ENCODE measurements at places on chromosomes 2 and 18. TPM values are rescaled to one million over a fixed set of nuclear protein-coding genes. Genes with fewer than 3 reads are reported as not detected.

DNA sequence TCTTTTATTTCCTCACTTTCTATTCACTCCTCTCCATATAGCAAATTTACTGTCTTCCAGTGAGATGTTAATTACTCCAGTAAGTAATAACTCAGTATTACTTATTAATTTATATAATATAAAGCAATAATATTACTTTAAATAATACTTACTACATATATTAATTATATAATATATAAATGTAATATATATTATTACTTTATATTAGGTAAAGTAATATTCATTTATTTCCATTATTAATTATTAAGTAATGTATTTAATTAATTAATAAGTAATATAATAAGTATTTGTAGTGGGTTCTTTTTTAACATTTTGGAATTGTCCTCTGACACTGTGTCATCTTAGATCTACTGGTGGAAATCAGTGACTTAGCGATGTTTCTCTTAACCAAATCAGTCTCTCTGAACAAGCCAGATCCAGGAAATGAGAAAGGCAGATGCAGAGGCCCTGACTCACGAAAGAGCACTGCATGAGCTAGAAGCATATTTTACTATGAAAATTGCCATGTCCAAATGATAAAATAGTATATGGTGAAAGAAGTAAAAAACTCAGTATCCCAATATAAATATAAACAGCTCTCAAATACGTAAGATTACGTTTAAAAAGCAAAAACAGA is 115.9 kb downstream of the DSEL start:
- DNase-seq, result no peak

GRCh38 chr2:213806125-213806726 is 522.0 kb downstream of the SPAG16 start:
- DNase-seq, result no peak

DNA sequence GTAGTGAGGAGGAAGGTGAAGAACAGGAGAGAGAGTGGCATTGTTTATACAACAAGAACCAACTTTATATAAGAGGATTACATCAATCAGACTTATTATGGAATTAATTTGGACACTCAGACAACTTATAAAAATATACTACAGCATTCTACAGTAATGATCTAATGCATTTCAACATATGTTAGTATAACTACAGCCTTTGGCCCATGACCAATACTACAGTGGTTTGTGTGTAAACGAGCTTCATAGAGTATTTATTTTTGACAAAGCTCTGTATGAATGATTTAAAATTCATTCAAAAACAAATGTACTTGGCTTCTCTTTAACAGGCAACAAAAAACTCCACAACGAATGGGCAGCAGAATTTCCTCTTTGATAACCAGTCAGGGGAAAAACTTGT is 72.8 kb downstream of the ZNF521 start:
- DNase-seq, result no peak

- DNase-seq, result no peak
These were observed 18.9 kb upstream of the OTOS start for GRCh38 chr2:240159251-240159839.

DNA sequence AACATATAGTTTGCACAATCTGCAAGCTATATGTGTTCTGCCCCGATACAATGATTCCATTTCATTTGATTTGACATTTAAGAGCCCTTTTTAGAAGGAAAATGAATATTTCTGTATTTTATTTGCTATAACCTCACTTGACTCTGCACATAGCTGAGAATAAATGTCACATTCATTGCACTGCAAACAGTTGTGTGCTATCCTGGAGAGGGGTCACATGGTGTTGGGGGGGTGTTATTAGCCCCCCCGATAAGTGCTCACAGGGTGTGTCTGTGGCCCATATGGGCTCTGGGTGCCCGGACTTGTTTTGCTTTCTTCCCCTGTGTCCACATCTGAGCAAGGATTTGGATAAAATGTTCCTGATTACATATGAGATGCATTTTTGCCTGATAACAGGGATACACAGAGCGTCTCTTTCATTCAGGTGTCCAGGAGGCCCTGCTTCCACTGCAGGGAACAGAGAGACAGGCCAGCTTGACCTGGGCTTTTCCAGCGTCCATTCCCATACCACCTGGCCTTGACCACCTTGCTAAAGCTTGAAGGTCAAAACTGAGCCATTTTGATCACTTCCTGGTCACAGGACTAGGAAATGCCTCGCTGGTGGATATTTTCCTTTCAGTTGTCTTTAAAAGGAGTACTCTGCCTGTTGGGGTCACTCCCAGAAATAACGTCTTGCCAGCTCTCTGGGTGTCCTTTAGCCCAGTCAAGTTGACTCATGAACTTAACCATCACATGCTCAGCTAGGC is 38.4 kb upstream of the ID2 start:
- DNase-seq, result no peak

- no peak for DNase-seq
These were observed 23.2 kb upstream of the IMP4 start for GRCh38 chr2:130319536-130319935.

DNA sequence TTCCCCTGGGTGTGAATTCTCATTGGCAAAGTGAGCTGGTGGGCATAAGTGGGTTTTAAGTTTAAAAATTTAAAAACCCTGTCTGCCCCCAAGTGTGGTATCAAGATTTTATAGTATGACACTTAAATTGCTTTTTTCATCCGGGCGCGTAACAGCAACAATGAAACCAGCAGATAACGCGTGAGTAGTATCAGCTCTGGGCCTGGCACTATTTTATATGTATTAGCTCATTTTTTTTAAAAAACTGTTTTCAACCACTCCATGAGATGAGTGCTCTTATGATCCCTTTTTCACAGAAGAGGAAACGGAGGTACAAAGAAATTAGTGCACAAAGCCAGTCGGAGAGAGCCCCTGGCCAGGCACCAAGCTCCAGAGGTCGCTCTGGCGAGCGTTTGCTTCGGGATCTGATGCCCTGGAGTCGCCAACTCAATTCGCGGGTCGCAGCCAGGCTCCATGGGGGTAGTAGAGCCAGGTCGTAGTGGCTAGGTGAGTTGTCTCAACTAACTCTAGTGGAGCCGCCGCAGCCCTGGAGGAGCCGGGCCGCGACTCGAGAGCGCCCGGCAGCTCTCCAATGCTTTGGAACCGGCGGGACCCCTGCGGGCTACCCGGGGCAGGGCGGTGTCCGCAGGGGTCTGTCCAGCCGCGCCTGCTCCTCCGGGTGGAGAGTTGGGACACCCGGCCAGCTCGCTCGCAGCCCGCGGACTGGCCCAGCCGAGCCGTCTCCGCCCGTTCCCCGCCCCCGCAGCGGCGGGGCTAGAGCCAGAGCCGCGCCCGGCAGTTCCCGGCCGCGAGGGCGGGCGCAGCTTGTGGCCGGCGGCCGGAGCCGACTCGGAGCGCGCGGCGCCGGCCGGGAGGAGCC is at the start of gene IL1R1:
IL1R1 (plus strand) TSS at position 777 of the 859 bp plus-strand sequence. CDS start 14,979 bp downstream, outside the sequence.
- no peak for DNase-seq

GRCh38 chr2:15788830-15789229 is 151.5 kb upstream of the MYCN start:
- DNase-seq, result no peak

The DHRS9 gene
- not detected for total RNA-seq

The LDLRAD4 gene
- total RNA-seq, result 72.4 TPM

All from T-cell (primary cell).